ENCODE measurements at places on chromosomes 7 and 10. TPM values are rescaled to one million over a fixed set of nuclear protein-coding genes. Genes with fewer than 3 reads are reported as not detected.

The PON1 gene
- not detected for total RNA-seq

The PNLIP gene
- 0.13 TPM for total RNA-seq

The TAS2R41 gene
- total RNA-seq: not detected

DNA sequence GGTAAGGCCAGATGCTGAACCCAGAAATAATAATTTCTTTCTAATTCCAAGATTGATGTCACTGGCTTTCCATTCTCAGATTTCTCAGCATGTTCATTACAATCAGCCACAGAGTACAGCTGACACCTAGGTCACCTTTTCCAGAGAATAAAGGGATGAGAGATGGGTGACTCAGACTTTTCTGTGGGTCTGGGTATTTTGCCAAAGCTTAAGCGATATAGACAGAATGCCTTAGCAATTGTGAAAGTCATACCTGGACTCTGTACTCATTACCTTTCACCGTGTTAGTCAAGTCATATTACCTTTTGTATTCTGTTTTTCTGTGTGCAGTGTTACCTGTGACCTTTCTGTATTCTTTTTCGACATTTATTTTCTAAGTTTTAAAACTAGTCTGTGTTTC lies 10.6 kb upstream of the PRTFDC1 start:
- DNase-seq: peak; percentile 39

GRCh38 chr7:124723012-124723411 lies 42.6 kb downstream of the GPR37 start:
- peak; percentile 41 for DNase-seq

DNA sequence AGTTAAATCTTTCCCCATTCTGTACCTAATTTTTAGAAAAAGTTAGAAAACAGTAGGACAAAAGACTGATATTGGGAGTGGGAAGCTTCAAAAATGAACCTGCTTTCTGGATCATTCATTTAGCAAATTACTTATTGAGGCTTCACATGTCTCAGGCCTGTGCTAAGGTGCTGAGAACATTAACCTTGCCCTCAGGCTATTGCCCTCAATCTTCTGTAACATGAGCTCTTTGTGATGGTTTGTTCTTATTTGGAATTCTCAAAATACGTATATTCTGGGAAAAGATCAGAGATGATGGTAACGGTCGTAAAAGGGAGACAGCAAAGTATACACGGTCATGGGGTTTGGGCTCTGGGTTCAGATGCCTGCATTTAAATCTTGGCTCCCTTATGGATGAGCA lies 39.5 kb upstream of the PRKG1 start:
- no peak for DNase-seq

The ANKRD30A gene
- total RNA-seq: not detected

- DNase-seq: no peak
Observed at GRCh38 chr7:12244129-12244528, 33.0 kb downstream of the TMEM106B start.

The EMX2 gene
- not detected for total RNA-seq

DNA sequence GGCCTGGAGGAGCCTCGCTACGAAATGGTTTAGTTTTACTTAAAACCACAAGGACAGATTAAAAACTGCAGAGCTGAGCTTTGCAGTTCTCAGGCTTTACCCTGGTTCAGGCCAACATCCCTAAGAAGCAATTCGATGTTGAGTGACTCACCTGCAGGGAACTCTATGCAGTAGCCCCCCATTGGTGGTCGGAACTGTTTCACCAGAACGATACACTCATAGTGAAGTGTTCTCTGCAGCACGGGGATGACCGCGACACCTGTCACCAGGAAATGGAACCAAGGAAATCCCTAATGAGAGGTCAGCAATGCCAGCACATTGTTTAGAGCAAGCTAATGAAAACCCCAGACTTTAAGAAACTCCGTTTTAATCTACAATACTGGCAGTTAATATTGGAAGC lies 18.0 kb downstream of the NUDT5 start:
- peak; percentile 83 for DNase-seq

The KIAA1217 gene
- total RNA-seq: 5.2 TPM

DNA sequence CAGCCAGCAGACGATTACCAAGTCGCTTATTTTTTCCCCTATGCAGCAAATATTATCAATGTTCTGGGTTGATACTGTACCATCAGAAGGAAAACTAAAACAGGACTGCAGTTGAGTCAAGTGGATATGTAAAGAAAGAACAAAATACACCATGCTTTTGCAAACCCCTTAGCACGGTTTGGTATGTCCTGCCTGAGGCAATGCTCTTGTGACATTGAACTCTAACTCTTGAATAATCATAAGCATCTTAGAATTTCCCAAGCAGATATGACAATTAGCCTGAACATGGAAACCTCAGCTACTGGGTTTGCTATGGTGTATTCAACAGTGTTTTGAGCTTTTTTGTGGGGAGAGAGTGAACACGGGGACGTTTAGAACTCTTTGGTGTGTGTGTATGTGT lies 107.4 kb downstream of the ETV1 start:
- DNase-seq: no peak

DNA sequence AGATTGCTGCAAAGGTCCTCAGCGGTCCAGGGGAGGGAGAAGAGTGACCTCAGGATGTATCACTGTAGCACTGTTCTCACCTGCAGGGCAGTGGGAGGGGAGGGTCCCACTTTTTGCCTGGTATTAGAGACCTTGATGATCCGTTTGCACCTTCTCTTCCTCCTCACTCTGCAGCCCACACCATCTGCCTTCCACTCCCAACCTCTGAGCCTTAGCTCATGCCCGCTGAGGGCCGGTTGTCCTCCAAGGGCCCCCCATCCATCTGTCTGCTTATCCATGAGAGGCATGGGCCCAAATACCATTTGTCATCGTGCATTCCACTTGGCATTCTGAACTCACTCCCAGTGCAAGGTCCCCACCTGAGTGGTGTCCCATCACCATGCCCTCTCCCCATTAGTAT lies 64.6 kb upstream of the PCBD1 start:
- no peak for DNase-seq

DNA sequence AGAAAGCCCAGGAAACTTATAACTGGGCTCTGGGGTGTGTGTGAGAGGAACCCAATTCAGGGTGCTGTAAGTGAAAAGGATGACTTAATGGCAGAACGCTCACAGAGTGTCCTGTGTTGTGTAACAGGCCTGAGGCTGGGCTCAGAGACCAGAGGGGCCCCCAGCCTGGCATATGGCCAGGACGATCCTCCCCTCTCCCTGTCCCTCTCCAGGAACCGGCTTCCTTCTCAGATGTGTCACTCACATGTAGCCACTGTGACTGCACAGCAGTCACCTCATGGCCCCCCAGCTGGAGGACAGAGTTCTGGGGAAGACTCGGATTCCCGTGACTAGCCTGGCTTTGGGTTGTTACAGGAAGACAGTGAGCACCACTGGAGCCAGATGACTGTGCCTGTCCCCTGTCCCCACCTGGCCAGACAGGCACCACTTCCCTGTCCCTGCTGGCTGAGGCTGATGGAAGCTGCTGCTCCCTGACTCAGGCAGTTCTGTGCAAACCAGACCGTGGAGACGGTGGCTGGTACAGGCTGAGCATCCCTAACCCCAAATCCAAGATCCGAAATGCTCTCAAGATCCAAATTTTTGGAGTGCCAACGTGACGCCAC lies 220.5 kb downstream of the MLLT10 start:
- DNase-seq: no peak

DNA sequence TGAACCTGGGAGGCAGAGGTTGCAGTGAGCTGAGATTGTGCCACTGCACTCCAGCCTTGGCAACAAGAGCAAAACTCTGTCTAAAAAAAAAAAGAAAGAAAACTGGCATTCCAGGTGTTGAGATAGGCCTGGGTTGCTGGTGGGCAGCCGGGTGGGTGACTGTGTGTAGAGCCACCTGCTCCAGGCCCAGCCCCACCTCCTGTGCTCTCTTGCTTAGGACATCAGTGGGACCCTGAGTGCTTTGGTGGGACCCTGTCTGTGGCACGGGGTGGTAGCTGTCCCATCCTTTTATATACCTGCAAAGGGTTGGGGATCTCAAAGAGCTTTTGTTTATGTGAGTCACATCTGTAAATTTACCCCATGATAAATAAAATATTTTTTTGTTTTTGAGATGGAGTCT lies 6.2 kb downstream of the PAOX start:
- DNase-seq: no peak
